ENCODE measurements at places on chromosomes 16 and 17. TPM values are rescaled to one million over a fixed set of nuclear protein-coding genes. Genes with fewer than 3 reads are reported as not detected.

- no peaks in the 10 kb centered on the region for H3K4me1 ChIP-seq
- no peak overlapping the region for H3K27ac ChIP-seq
- H3K4me3 ChIP-seq: no peak overlapping the region
- DNase-seq: no peak
These were observed 3.4 kb downstream of the CNTNAP4 start for GRCh38 chr16:76280421-76281215.

DNA sequence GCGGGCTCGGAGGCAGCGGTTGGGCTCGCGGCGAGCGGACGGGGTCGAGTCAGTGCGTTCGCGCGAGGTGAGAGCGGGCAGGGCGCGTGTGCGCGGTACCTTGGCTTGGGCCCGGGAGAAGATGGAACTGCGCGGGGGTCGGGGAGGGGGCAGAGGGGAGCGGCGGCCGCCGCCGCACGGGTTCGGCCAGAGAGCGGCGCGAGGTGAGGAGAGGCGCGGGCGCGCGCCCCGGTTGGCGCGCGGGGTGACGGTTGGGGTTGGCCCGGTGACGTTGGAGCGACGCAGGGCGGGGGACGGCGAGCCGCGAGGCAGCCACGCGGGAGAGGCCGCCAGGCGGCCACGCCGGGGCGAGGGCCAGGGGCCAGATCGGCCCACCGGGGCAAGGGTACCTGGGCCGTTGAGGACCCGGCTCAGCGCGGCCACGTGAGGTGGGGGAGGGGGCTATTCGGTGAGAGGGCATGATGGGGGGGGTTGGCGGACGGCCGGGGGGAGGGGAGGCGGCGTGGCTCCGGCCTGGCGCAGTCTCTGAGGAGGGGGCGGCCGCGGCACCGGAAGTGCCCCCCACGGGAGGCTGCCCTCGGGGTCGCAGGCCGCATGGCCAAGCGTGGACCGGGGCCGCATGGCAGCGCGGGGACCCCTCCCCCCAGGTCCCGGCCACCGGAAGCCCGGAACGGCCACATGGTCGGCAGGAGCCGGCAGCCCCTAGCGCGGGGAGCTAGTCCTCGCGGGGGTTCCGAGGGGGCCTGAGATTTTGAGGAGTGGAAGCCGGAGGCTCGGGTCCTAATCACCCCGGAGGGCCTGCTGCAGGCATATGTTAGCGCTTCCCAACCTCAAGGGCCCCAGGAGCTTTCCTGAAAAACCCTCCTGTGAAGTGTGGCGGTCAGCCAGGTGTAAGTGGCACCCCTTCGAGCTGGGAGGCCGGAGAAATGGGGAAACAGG, 527 bp downstream of the EIF5A start:
- H3K36me3 ChIP-seq: peaks cover 8% of the 10 kb centered on the region
- H3K4me3 ChIP-seq: peak overlapping the region; percentile 96
- DNase-seq: peak; percentile 88
- peaks cover 15% of the 10 kb centered on the region for H3K4me1 ChIP-seq
- H3K27me3 ChIP-seq: no peaks in the 10 kb centered on the region

- no peaks in the 10 kb centered on the region for H3K27me3 ChIP-seq
- H3K36me3 ChIP-seq: no peaks in the 10 kb centered on the region
- H3K4me1 ChIP-seq: no peaks in the 10 kb centered on the region
These were observed 394.5 kb upstream of the C16orf82 start for GRCh38 chr16:26672206-26672605.

GRCh38 chr16:57031156-57031555, 41.8 kb downstream of the NLRC5 start:
- no peak overlapping the region for H3K27ac ChIP-seq
- H3K27me3 ChIP-seq: no peaks in the 10 kb centered on the region
- no peak for DNase-seq
- H3K4me3 ChIP-seq: no peak overlapping the region
- H3K36me3 ChIP-seq: no peaks in the 10 kb centered on the region

- no peaks in the 10 kb centered on the region for H3K36me3 ChIP-seq
- H3K4me3 ChIP-seq: no peak overlapping the region
- H3K27me3 ChIP-seq: no peaks in the 10 kb centered on the region
- no peak overlapping the region for H3K27ac ChIP-seq
These were observed 23.3 kb upstream of the TAC4 start for GRCh38 chr17:49871211-49871610.

- DNase-seq: no peak
- no peaks in the 10 kb centered on the region for H3K27me3 ChIP-seq
- H3K4me3 ChIP-seq: no peak overlapping the region
- no peaks in the 10 kb centered on the region for H3K36me3 ChIP-seq
- no peaks in the 10 kb centered on the region for H3K4me1 ChIP-seq
- no peak overlapping the region for H3K27ac ChIP-seq
These were observed 63.4 kb downstream of the KLHDC4 start for GRCh38 chr16:87702325-87702811.

GRCh38 chr17:62075308-62075815, 10.3 kb upstream of the MED13 start:
- no peaks in the 10 kb centered on the region for H3K27me3 ChIP-seq
- H3K4me1 ChIP-seq: peaks cover 6% of the 10 kb centered on the region
- no peaks in the 10 kb centered on the region for H3K36me3 ChIP-seq
- DNase-seq: no peak
- H3K27ac ChIP-seq: no peak overlapping the region
- no peak overlapping the region for H3K4me3 ChIP-seq

- no peak for DNase-seq
- H3K27ac ChIP-seq: no peak overlapping the region
- no peaks in the 10 kb centered on the region for H3K4me1 ChIP-seq
- H3K36me3 ChIP-seq: no peaks in the 10 kb centered on the region
These were observed 20.2 kb downstream of the CBFA2T3 start for GRCh38 chr16:88956546-88957432.

- H3K27ac ChIP-seq: no peak overlapping the region
- peaks cover 7% of the 10 kb centered on the region for H3K27me3 ChIP-seq
- DNase-seq: peak; percentile 85
- H3K36me3 ChIP-seq: no peaks in the 10 kb centered on the region
- no peaks in the 10 kb centered on the region for H3K4me1 ChIP-seq
These were observed 44.0 kb downstream of the PRAC1 start for GRCh38 chr17:48678141-48678971.

DNA sequence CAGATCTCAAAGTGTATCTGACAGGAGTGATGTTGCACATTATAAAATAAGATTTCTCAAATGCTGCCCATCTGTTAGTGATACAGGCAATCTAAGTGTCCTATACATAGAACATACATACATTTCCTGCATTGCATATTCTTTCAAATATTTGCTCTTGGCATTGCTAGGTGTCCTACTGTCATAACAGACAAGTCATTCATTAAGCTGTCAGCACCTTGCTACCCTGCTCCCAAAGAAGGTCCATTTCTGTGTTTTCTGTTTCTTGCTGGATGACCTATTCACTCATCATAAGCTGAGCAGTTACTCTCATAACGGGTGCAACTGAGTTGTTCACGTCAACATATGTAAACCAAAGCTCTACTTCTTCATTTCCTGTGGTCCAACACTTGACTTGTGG, 719.0 kb downstream of the KCNJ2 start:
- no peak for DNase-seq
- H3K27ac ChIP-seq: no peak overlapping the region
- H3K36me3 ChIP-seq: no peaks in the 10 kb centered on the region
- H3K4me3 ChIP-seq: no peak overlapping the region
- H3K27me3 ChIP-seq: no peaks in the 10 kb centered on the region

GRCh38 chr17:40295488-40296436, 8.1 kb downstream of the CDC6 start:
- H3K27ac ChIP-seq: no peak overlapping the region
- DNase-seq: no peak
- H3K27me3 ChIP-seq: no peaks in the 10 kb centered on the region
- no peak overlapping the region for H3K4me3 ChIP-seq
- no peaks in the 10 kb centered on the region for H3K36me3 ChIP-seq

DNA sequence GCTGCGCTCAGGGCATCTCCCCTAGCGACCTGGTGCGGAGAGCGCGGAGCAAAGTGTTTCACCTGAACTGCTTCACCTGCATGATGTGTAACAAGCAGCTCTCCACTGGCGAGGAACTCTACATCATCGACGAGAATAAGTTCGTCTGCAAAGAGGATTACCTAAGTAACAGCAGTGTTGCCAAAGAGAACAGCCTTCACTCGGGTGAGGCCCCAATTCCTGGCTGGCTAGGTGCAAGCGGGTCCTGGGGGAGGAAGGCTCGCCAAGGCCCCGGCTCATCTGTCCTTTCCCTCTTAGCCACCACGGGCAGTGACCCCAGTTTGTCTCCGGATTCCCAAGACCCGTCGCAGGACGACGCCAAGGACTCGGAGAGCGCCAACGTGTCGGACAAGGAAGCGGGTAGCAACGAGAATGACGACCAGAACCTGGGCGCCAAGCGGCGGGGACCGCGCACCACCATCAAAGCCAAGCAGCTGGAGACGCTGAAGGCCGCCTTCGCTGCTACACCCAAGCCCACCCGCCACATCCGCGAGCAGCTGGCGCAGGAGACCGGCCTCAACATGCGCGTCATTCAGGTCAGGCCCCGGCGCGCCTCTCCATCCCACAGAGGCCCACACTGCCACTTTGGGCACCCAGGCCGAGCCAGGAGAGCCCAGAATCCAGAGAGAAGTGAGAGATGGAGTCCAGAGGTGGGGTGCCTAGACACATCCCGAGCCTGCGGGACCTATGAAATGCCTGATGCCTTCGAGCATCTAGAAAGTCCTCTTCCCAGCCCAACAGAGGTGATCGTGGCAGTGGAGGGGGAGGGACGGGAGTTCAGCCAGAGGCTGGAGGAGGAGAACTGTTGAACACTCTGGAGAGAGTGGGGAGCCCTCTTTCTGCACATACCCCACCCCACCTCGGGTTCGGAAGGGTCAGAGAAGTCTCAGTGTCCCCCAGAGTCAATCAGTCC, 3.3 kb downstream of the LHX1 start:
- no peak for DNase-seq
- H3K36me3 ChIP-seq: no peaks in the 10 kb centered on the region
- H3K27ac ChIP-seq: no peak overlapping the region
- H3K27me3 ChIP-seq: peaks cover 17% of the 10 kb centered on the region
- H3K4me1 ChIP-seq: peaks cover 19% of the 10 kb centered on the region

TMC8 gene
- 4.3 TPM for total RNA-seq

MYL4 gene
- total RNA-seq: not detected

NPIPB6 gene
- total RNA-seq: 0.25 TPM

All from pancreas (tissue), 10 donors.